ENCODE measurements at places on chromosomes 1 and 21.

- no peak for DNase-seq
Measured at GRCh38 chr1:30763651-30764248, 6.2 kb upstream of the LAPTM5 start.

DNA sequence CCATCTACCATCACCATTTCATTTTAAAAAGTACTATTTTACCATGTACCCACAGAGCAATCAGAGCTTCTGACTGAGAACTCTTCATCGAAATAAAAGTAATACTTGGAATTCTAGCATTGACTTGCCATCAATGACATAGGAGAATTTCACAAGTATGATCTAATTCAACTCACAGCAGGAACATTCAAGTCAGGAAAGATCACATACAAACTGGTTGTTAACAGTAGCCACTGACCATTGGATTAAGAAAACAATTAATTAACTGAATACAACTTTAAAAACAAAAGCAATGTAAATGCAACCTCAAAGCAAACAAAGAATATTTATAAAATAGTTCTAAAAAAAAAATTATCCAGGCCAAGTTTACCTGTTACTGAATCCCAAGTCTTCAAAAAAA is 18.8 kb downstream of the RNF115 start:
- no peak for DNase-seq

DNA sequence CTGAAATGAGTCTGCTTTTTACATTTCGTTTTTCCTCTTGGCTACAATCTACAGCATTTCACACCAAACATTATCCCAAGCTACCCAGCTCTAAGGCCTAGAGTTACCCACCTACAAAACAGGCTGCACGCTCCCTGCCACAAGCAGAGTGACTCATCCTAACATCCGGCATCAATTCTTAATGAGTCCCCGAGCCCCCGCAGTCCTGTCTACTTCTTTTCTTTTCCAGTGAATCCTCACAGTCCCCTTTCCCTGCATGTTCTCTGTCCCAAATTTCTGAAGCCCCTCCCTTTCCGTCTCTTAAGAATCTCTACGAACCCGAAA is 650 bp downstream of the PCNX2 start:
- peak; percentile 34 for DNase-seq

DNA sequence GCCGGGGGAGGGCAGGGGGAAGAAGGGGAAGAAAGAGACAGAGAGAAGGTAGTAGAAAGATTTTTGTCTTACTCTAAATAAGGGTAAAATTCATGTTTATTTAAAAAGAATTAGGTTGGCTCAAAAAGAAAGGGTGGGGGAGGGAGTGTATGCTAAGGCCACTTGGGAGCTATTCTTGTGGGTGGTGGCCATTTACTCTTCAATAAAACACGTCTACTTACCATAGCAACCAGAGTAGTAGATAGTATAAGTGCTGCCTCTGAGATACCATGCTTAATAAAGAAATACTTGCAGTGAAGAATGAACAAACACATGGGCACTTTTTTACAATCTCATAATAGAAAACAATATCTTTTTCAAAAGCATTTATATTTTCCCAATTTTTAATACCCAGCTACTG is 538.1 kb upstream of the PTBP2 start:
- DNase-seq: no peak
